ENCODE measurements at places on chromosomes 7 and 10. TPM values are rescaled to one million over a fixed set of nuclear protein-coding genes. Genes with fewer than 3 reads are reported as not detected.

GRCh38 chr10:86868353-86868752, 89.1 kb downstream of the MMRN2 start:
- DNase-seq, result no peak

Gene OR2A12
- polyA plus RNA-seq, result not detected

DNA sequence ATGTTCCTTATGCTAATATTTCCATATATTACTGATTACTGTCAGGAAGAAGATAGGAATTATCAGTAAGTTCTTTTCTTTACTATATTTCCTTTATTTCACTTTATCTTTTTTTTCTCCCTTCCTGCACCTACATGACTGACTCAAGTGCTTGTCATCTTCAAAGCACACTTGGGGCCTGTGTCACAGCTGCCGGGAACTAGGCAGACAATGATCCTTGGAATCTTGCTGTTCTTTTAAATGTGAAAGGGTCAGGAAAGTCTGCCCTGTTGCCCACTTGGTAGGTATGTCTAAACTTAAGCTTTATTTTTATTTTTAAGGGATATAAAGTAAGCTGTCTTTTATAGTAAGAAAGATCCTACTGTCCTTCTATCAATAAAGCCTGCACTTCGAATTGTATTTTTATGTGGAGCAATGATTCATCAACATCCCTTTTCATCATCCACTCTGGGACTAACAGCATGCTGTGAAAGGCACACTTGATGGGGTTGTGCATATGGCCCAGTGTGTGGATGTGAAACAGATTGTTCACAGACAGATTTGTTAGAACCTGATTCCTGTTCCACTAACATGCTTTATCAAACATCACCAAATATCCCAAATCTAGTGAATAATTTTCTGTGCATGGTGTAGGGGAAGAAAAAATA, 556.9 kb downstream of the DNAJB9 start:
- no peak for DNase-seq

- DNase-seq, result no peak
Measured at GRCh38 chr10:103671126-103671895, 177.8 kb downstream of the NEURL1 start.

GRCh38 chr7:4734587-4735345, 40.7 kb upstream of the AP5Z1 start:
- DNase-seq, result no peak

DNA sequence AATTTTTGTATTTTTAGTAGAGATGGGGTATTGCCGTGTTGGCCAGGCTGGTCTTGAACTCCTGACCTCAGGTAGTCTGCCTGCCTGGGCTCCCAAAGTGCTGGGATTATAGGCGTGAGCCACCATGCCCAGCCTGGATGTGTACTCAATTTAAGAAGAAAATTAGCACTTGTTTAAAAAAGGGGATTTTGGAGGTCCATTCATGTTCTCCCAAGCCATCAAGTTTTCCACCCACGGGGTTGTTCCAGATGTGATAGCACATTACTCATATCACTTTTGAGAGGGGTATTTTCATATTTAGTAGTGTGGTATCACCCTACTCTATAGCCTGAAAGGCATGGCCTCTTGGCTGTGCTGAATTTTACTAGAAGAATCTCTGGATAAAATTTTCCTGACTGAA, 10.5 kb upstream of the SLC26A3 start:
- DNase-seq, result no peak

DNA sequence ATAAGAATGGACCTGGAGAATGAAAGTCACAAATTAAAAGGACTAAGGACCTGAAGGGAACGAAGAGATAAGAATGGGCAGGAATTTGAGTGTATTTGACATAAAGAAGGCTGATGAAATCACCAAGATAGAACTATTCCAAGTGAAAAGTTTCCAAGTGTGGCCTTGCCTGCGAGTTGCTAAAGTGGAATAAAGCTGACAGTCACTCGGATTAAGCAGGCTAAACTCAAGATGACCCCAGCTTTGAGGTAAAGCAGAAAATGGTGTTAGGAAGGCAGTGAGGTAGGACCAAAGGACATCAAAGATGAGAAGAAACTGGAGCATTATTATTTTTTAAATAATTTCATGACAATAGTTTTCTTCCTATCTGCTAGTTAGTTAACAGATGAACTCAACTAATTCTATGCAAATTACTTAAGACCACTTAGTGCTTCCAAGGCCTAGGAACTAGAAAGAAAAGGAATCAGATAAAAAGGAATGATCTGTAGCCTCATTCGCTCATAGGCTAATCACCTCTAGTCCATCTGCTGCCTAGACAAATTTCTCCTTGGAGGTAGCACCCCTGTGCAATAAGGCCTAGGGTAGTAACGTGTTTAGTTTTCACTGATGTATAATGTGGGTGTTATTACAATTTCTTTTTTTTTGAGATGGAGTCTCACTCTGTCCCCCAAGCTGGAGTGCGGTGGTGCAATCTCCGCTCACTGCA, 34.5 kb downstream of the EZH2 start:
- DNase-seq, result no peak

- no peak for DNase-seq
Measured at GRCh38 chr7:96021568-96021967, 249.2 kb downstream of the DYNC1I1 start.

Gene CHAT
- not detected for polyA plus RNA-seq

Gene TMEM213
- polyA plus RNA-seq, result not detected

GRCh38 chr10:90977855-90978486, 57.1 kb upstream of the ANKRD1 start:
- DNase-seq, result no peak

- DNase-seq, result no peak
Measured at GRCh38 chr7:117219485-117219884, 103.4 kb downstream of the WNT2 start.

DNA sequence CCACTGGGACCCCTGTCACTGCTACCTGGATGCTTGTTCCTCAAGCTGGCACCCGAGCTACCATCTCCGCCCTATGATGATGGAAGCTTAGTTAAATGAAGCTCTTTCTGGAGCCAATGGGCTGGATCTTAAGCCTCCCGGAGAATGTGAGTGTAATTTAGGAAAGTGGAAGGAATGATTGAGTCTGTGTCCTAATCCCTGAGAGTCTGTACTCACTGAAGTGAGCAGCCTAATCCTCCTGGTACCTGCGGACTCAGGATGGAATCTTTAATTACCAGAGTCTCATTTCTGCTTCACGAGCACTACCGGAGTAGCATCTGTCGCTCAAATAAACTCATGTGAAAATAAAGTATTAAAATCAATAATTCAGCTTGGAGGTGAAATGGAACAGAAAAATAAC, 255.5 kb downstream of the WDR37 start:
- no peak for DNase-seq

Gene NANOS1
- polyA plus RNA-seq, result 0.86 TPM

DNA sequence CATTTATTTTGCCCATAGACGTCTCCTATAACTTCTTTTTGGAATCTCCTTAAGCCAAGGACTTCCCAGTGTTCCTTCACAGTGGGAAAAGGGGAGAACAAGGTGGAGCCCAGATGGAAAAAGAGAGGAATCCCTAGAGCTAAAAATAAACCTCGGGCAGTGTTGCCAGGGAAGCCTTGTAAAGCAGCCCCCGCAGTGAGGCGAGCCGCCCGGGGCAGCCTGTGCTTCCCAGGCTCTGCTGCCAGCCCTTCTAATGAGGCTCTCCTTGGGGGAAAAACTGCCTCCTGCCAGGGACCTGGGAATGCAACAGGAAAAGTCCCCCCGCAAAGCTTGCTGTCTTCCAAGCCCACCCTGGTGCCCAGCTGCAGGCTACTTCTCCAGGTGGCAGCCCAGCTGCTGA, 71.7 kb downstream of the SH3PXD2A start:
- no peak for DNase-seq

GRCh38 chr10:62772186-62772974, 32.1 kb upstream of the ADO start:
- DNase-seq, result no peak

GRCh38 chr10:116215651-116216050, 57.4 kb downstream of the GFRA1 start:
- DNase-seq, result no peak

GRCh38 chr7:135924302-135924701, 52.9 kb downstream of the MTPN start:
- DNase-seq, result no peak

- no peak for DNase-seq
Measured at GRCh38 chr7:15755061-15755460, 68.6 kb upstream of the MEOX2 start.

- no peak for DNase-seq
Measured at GRCh38 chr7:38303866-38304265, 30.4 kb upstream of the TARP start.

- DNase-seq, result no peak
Measured at GRCh38 chr10:119536508-119537025, 6.0 kb downstream of the RGS10 start.

Gene PDE6C
- polyA plus RNA-seq, result not detected

DNA sequence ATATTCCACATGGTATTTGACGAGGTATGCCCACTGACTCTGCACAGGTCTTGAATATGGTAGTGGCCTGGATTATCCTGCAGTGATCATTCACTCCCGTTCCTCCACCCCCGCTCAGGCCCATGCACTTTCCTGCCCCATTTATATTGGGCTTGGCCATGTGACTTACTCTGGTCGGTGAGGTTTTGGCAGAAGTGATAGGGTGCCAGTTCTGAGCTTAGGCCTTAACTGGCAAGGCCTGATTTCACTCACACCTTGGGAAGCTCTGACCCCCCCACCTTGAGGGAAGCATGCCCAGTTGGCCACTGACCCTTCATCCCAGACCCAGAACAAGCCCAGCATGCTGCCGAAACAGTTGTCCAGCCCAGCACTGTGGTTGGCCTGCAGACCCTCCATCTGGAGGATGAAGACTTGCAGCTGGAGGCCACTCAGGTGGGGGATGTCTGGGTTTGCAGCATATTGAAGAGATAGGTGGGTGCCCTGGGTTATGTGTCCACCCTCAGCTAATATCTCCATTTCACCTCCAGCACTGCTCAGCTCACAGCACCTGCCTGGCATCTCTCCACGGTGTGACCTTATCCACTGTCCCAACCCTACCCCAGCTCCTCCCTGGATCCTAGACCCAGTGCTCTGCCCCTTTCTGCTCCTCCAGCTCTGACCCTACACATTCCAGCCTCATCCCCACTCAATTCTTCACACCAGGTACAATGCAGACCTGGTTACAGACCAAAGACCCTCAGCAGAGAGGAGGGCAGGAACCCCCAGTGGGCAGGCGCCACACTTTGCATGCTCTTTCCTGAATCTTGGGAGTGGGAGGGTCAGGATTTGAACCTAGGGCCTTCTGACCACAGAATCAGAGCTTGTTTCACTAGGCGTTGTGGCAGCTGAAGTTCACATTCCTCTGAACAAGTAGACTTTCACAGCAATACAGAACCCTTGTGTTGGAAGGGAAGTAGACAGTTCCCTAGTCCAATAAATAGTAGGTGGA, 138.1 kb upstream of the CHST15 start:
- DNase-seq, result no peak

Gene SCART1
- polyA plus RNA-seq, result 3.4 TPM

- DNase-seq, result no peak
Measured at GRCh38 chr7:130268463-130269317, 2.0 kb downstream of the CPA2 start.

DNA sequence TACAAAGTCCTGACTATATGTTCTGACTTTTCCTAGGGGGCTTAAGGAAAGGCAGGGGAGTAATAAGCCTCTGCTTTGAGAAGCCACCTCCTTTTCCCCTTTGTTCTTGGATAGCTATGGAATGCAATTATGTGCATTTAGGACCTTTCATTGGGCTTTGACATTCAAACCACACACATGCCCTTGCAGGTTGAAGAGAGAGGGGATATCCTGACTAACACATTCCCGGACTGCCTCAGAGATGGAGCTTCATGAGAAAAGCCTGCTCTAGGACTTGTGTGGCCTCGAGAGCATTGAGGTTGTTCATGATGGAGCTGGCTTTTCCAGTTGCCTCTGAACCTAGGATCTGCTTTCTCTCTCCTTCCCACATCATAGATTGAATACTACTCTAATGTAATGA, 694.5 kb downstream of the LRMDA start:
- no peak for DNase-seq

Gene AGAP6
- polyA plus RNA-seq, result 21.7 TPM

DNA sequence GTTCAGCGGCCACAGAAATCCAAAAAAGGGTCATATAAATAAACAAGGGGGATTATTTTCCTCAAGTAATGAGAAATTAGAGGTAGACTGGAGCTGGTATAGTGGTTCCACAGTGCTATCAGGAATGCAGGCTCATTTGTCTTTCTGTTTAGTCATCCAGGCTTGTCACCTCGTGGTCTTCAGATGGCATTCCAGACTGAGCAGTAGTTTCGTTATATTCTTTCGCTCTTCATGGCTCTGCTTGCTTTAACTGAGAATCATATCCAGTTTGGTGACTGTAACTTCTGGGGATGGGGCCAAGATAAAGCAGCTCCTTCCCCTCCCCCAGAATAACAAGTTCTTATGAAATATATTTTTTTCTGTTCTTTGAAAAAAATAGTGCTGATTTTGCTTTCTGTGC, 9.5 kb downstream of the ANKIB1 start:
- no peak for DNase-seq

DNA sequence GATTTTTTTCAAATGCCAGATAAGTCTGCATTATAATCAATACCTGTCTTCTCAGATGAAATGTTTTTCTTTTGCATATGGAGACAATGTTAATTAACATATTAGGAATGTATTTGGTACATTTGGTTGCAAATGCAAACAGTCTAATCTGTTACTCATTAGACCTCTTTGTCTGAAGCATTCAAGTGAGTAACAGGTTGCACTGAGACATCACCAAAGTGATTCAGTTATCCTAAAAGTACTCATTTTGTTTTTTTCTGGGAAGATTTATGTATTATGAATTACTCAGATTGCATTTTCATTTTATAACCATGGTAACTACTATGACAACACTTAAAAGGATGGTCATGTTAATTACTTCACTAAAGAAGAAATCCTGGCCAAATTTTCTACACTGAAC, 513.6 kb downstream of the HTR7 start:
- DNase-seq, result no peak

- DNase-seq, result no peak
Measured at GRCh38 chr7:84744385-84744784, 442.5 kb downstream of the SEMA3D start.

- DNase-seq, result no peak
Measured at GRCh38 chr7:30815388-30815854, 44.2 kb downstream of the MINDY4 start.

All from SK-N-SH (cell line).